ENCODE measurements at places on chromosomes 3 and 15.

DNA sequence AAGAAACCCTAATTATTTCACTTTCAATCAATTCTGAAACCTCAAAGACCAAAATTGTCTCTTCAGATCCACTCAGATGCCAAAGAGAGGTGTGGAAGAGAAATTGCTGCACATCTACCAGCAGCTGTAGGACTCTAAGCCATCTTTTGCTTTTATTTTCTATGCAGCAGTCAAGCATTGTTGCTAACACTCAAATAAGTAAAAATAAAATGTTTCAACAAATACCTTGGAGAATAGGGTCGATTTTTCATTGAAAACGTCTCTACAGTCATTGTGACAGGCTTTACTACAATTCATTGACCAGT, 66.4 kb upstream of the CFAP20DC start:
- DNase-seq: no peak

- no peak for DNase-seq
These were observed 204.3 kb upstream of the SLC2A2 start for GRCh38 chr3:171230865-171231264.

DNA sequence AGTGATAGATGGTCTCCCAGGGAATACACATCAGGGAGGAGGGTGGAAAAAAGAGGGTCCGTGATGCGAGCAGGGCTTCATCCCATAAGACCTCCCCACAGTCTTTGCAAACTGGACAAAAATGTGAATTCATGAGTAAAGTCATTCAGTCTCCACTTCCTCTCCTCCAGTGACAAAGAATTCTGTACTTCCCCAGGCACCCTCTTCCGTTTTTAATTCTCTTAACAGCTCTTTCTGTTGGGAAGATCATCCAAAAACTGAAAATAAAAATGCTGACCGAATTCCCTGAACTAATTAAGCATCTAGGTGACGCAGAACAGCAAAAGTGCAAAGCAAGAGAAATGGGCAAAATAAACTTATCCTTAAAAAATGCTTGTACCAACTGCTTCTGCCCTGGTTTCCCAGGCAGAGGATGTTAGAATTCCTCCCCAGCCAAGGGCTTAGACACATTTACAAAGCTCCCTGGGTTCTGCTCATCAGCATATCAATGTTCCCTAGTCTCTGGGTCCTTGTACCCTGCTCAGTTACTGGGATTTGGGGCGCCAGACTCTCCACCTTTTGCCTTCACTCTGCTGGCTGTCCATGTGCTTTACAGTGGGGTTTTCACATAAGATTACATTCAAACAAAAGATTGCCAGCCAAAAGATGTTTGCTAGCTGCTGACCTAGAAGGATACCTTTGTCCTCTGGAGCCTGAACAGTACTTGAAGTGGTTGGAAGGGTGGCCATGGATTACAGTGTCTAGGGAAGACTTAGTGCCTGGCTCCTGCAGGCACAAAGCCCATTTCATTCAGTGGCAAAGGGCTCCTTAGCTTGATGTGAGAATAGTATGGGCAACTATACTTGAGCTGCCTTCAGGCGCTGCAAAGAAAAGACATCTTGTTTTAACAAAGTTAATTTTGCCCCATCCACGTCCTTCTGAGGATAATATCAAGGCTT, 69.4 kb downstream of the ARNT2 start:
- DNase-seq: no peak

GRCh38 chr3:10546820-10547263, 41.5 kb upstream of the ATP2B2 start:
- no peak for DNase-seq

DNA sequence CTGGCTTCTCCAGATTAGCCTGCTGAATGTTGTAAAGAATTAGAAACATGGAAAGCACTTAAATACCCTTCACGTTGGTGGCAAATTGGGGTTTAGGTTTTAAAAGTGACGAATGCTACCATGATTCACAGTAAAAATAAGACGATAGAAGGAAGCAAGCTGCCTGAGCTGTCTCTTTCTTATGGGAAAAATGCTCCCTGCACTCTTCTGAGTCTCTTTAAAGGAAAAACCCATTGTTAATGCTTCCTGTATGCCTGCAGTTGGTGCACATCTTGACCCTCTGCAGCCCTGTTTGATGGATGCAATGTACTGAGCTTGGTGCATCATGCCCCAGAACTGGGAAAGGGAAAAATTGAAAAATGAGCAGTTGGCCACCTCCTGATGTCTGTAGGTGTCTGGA, 258.6 kb upstream of the RASGRP1 start:
- no peak for DNase-seq

- DNase-seq: peak; percentile 54
These were observed 25.7 kb downstream of the TMOD2 start for GRCh38 chr15:51776952-51777569.

DNA sequence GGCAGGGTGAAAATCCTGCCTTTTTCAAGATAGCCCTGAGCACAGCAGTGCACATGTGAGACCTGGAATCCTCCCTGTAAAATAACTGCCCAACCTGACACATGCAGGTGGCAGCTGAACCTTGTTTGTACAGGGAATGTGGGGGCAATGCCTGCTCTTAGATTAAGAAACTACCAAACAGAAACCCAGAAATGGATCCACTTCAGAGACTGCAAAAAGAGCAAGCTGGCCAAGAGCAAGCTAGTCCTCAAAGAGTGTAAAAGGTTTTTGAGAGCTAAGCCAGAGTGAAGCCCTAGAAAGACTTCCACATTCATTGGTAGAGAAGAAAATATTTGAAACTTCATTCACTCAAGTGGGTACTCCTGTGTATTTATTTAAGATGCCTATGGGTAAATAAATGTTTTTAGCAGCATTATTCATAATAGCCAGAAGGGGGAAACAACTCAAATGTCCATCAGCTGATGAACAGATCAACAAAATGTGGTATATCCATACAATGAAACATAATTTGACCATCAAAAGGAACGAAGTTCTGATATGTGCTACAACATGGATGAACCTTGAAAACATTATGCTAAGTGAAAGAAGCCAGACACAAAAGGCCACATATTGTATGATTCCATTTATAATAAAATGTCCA, 96.0 kb upstream of the TSC22D2 start:
- DNase-seq: no peak

DNA sequence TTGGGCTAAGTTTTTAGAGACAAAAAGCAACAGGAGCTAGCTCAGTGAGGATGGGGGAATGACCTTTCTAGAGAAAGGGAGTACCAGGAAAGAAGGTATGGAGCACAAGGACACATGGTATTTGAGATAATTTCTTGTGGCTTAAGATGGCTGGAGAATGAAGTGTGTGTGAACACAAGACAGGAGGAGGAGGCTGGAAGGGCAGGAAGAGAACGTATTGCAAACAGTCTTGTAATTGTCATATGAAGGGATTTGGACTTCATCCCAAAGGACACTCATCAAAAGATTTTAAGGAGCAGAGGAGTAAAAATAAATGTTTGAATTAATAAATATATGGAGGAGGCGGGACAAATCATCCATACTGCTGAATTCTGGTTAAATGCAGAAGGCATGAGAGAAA, 268.6 kb upstream of the NR2E3 start:
- no peak for DNase-seq

GRCh38 chr3:30501526-30501925, 104.9 kb upstream of the TGFBR2 start:
- DNase-seq: no peak

DNA sequence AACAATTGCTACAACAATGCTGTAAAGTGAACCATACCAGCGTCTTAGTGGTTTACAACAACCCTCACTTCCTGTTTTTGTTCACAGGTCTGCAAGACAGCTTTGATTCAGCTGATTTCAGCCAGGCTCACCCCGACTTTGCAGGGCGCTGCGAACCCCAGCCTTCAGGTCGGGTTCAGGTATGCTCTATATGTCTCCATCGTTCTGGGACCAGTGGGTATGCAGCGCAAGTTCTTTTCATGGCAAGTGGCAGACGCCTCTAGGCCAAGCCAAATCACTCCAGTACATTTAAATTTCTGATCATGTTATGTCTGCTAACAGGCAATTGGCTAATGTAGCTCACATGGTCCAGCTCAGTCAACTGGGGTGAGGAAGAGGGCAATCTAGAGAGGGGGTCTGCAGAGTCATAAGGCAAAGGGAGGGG, 52.4 kb upstream of the RGMA start:
- no peak for DNase-seq

GRCh38 chr3:165128544-165128943, 50.2 kb upstream of the SI start:
- DNase-seq: no peak

GRCh38 chr3:133921592-133921991, 25.9 kb upstream of the RAB6B start:
- DNase-seq: no peak

- no peak for DNase-seq
These were observed 169.7 kb downstream of the KCNMB2 start for GRCh38 chr3:178705925-178706324.

DNA sequence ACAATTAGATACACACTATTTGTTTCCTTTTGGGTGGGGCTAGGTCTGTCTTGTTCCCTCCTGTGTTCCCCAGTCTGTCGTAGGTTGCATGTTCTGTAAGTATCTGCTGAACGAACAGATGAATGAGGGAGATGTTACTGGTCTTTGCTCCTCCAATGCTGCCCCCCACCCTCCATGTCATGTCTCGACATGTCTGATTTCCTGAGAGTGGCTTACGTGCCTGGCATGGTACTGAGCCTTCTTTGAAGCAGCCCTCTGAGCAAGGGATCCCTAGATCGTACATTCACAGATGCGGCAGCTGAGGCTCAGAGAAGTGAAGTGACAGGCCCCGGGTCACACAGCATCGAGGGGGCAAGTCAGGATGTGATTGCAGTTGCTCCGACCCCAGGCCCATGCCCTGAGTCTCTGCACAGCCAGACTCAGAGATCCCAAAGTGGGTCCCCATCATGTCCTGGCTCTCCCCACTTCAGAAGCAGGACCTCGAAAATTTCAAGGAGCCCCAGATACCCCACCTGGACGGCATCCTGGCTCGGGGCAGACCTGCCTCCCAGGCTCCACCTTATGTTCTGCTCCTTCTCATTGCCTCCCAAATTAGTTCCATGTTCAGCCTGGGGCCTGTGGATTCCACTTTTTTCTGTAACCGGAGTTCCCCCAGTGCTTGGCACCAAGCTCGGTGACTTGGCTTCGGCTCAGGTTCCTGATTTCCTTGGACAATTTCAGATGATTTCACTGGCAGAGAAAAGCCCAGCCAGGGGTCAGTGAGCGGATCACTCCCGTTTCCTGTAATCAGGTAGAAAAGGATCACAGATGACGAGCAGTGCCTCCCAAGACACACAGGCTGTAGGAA, 24.7 kb downstream of the GOLGA6L2 start:
- DNase-seq: no peak

DNA sequence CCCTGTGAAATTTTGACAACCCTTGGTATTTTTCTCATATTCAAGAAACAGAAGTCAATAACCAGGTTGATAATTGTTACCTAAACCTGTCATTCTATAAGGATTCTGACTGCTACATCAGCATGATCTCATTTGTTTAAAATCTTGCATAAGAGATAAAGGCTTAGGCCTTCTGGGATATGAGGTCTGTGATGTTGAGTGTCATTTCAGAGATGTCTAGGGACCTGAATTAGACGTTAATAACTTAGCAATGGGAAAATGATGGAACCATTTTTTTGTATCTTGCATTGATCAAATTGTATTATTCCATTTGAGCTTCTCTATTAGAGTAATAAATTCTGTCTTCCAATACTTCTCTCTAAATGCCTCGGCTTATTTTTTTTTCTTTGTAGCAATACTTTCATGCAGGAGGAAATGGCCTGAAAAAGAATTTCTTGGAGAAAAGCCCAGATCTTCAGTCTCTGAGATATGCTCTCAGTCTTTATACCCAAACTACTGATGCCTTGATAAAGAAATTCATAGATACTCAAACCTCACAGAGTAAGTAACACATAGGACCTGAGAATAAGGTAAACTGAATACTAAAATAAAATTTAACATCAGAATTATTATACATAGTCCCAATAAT, 589.3 kb downstream of the UNC13C start:
- DNase-seq: no peak

DNA sequence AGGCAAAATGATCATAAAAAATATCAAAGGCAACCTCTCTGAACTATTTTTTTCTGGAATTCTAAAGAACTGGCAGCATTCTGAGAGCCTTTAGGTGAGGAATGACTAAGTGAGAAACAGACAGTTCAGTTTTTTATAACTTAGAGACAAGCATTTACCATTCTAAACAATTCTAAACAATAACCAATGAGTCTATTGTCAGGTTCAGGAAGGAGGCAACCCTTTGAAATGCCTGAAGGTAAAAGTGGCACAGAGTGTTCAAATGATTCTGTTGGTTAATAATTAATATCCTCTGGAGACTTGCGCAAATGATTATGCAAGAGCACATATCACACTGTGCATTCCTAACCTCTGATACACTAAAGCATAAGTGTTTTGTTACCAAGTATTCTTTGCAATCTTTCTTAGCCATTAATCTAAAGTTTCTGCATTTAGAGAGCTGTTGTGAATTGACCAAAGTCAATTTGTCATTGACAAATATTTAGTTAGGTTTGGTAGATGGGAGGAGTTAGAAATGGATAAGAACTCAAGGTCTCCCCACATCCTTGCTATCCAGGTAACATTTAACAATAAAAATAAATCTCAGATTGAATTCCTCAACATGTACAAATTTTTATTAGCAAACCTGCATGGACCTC, 9.2 kb upstream of the TGFBR2 start:
- DNase-seq: no peak

DNA sequence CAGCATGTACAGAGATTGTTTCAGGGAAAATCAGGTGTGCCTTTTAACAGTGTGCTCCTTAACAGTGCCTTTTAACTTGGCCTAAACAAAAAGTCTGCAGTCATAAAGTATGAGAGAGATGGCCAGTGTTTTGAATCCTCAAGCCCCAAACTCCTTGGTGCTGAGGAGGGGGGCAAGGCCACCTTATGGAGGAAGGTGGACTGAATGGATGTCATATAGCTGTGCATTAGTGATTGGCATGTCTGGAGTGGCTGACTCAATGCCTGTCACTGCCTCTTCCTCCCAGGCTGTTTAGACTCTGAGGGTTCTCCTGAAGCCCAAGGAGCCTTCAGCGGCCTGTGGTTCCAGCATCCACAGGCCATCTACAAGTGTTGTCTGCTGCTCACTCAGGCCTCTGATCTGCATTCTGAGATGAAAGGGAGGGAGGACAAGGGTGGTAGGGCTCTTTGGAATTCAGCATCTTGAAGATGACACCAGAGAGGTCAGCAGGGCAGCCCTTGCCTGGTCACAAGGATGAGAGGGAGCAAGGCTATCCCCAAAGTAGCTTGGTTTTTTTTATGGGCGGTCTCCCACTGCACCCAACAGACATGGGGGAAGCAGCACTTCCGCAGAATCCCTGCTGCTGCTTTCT, 1.5 kb downstream of the FOXL2NB start:
- DNase-seq: no peak

GRCh38 chr3:71369701-71370391, 213.7 kb downstream of the FOXP1 start:
- no peak for DNase-seq

DNA sequence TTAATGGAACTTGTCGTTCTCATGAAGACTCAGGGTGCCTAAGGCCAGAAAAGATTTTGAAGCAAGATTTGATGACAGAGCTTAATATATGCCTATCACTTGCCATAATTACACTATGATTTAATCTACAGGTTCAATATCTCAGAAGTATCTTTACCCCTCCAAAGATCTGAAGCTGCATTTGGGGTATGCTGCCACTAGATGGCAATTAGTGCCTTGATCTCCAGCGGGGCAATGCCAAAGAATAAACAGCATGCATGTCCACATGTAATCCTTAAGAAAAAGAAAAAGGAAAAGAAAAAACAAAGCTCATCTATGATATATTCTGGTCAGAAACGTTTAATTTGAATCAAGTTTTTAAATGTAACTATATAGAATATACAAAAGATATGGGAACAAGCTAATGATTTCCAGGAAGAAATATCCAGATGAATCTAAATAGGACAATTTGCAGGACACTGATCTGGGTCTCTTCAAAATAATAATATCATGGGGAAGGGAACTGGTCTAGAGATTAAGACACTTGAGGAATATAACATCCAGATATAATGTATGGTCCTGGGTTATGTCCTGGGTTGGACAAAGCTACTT, 55.0 kb upstream of the SOX14 start:
- DNase-seq: no peak
